Lung (tissue), 17 donors: ENCODE measurements at places on chromosomes 3 and 15. TPM values are rescaled to one million over a fixed set of nuclear protein-coding genes. Genes with fewer than 3 reads are reported as not detected.

Gene KNG1
- total RNA-seq: 0.15 TPM

Gene PARP16
- 7.7 TPM for total RNA-seq

Gene RAD51
- total RNA-seq: 2.2 TPM

Gene WDR72
- 0.55 TPM for total RNA-seq

Gene SLCO3A1
- total RNA-seq: 56.3 TPM

Gene GUCA1C
- total RNA-seq: not detected

Gene HRG
- total RNA-seq: 0.15 TPM

Gene GATA2
- 37.0 TPM for total RNA-seq

Gene SEMA3B
- total RNA-seq: 95.7 TPM

DNA sequence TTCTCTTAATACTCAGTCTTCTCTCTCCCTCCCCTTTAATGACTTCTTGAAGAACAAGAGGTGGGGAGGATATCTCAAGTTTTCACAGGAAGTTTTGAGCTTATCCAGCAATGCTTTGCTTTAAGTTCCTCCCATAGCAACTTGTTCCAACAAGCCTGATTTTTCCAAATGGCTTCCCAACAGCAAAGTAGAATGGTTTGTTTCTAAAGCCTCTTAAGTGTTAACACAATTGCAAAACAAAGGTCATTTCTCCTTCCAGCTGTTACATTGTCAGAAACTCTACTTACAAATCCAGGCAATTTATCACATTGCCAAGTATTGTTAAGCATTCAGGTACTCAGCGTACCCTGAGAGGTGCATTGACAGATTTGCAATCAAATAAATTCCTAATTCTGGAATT is 6.8 kb upstream of the ZNF770 start:
- H3K4me1 ChIP-seq: no peaks in the 10 kb centered on the region
- H3K4me3 ChIP-seq: no peak overlapping the region
- H3K36me3 ChIP-seq: no peaks in the 10 kb centered on the region
- H3K27me3 ChIP-seq: no peaks in the 10 kb centered on the region
- no peak for DNase-seq

DNA sequence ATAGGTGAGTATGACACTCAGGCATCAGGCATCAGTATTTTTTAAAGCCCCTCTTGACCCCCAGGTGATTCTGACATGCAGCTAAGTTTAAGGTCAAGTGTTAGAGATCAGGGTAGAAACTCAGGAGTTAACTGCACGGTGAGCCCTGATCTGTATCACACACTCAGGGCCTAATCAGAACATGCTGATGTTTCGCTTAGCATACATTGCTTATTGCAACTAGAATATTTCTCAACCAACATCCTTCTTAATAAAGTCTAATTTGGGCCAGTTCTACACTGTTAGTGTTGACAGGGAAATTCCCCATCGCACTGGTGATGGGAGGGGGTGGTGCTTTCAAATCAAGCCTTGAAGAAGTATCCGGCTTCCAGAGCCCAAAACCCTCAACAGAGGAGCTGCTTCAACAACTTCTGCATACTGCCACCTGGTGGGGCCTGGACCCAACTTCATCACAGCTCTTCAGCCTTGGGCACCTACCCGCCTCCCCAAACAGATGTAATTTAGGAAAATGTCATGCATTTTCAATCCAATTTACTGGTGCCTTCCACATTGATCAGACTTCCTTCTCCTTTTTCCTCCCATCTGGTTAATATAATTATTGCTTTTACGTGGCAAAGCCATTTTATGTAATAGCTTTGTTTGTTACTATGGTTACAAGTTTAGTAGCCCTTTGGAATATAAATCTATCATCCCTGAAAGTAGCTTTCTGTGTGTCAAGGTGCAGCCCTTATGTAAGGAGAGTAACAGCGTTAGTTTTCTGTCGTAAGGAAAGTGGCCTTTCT is 312.2 kb downstream of the RORA start:
- no peaks in the 10 kb centered on the region for H3K27me3 ChIP-seq
- H3K4me3 ChIP-seq: no peak overlapping the region
- H3K27ac ChIP-seq: no peak overlapping the region
- H3K4me1 ChIP-seq: peaks cover 4% of the 10 kb centered on the region
- DNase-seq: peak; percentile 83

DNA sequence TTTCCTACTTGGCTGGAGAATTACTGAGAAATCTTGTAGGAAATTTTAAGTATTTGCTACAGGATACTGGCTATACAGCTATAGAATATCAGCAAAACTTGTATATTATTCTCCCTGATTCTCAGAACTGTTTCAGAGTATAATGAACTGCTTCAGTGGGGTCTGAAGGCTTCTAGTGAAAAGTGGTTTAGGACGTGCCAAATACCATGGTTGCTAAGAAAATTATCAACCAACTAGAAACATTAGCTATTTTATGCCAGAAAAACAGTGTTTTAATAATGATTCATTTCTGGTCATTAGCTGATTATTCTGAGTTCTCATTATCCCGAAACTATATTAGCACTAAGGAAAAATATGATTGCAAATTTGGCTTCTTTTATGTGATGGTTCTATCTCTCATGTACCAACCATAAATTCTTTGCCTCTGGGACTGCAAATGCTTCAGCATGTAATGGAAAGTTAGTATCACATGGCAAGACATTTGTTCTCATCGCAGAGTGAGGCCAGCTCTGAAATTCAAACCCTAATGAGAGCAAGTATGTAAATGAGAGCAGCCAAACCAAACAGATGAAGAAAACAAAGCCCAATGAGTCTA is 11.0 kb upstream of the TSC22D2 start:
- peak; percentile 35 for DNase-seq
- H3K36me3 ChIP-seq: no peaks in the 10 kb centered on the region
- H3K4me3 ChIP-seq: no peak overlapping the region
- no peak overlapping the region for H3K27ac ChIP-seq

DNA sequence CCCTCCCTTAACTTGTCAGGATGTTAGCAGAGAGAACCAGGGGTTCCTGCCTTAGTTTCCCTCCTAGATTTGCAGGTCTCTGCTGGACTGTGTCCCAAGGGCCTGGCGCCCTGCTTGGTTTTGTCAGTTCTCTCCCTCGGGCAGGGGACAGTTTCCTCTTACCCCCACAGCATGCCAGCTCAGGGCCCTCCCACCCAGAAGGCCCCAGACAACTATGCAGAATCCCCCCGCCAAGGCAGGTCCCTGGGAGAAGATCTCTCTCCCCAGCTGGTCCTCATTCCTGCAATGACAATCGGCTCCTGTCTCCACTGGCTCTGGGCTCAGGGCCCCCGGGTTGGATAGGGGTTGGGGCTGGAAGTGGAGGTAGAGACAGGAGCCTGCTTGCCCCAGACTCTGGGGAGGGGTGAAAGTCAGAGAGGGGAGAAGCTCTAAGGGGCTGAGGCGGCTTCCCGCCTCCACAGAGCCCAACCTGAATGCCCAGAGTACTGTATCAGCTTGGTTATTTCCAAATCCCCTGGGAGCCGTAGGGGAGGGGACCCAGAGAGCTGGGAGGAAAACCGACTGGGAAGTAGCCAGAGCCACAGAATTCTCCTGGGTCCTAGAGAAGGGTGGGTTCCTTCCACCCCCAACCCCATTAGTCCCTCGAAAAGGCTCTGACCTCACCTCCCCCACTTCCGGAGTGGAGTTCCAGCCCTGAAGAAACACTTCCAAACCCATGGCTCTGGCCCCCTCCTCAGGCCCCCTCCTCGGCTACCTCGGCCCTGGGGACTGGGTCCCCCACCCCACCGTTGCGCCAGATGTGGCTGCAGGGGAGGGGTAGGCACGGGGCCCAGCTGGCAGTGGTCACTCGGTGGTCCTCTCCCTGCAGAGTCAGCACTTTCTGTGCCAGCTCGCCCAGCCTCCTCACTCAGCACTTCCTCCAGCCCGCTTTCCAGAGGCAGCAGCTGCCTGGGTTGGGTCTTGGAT is 3.8 kb upstream of the LOXL1 start:
- H3K27ac ChIP-seq: peak overlapping the region; percentile 48
- no peaks in the 10 kb centered on the region for H3K36me3 ChIP-seq
- no peaks in the 10 kb centered on the region for H3K27me3 ChIP-seq
- H3K4me3 ChIP-seq: no peak overlapping the region
- H3K4me1 ChIP-seq: peaks cover 29% of the 10 kb centered on the region
- peak; percentile 98 for DNase-seq

DNA sequence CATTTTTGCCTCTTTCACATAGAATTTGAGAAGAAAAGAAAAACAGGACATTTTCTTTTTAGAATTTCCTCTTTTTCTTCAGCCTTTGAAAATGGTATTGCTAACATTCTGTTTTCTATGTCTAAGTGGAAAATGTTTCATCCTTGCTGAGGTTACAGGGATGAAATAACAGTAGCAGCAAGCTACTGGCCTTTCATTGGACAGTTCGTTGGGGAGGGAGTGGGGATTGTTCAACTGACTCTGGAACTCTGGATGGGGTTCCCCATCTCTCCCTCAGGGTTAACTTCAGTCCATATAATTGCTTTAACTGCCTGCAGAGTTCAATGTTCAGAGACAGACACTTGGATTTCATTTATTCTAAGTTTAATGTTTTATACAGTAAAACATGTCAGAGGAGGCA is 346.0 kb downstream of the NLGN1 start:
- H3K27me3 ChIP-seq: no peaks in the 10 kb centered on the region
- H3K4me3 ChIP-seq: no peak overlapping the region
- no peak overlapping the region for H3K27ac ChIP-seq
- H3K36me3 ChIP-seq: no peaks in the 10 kb centered on the region
- H3K4me1 ChIP-seq: no peaks in the 10 kb centered on the region

GRCh38 chr3:15606434-15606891 is 4.9 kb downstream of the BTD start:
- no peaks in the 10 kb centered on the region for H3K27me3 ChIP-seq
- DNase-seq: no peak
- no peak overlapping the region for H3K4me3 ChIP-seq
- no peak overlapping the region for H3K27ac ChIP-seq

- no peaks in the 10 kb centered on the region for H3K27me3 ChIP-seq
- no peak for DNase-seq
- no peak overlapping the region for H3K27ac ChIP-seq
- no peaks in the 10 kb centered on the region for H3K4me1 ChIP-seq
- H3K36me3 ChIP-seq: no peaks in the 10 kb centered on the region
These were observed 998.6 kb downstream of the NAALADL2 start for GRCh38 chr3:175857666-175858270.

- H3K36me3 ChIP-seq: no peaks in the 10 kb centered on the region
- no peak overlapping the region for H3K4me3 ChIP-seq
- DNase-seq: no peak
- no peaks in the 10 kb centered on the region for H3K27me3 ChIP-seq
- H3K27ac ChIP-seq: no peak overlapping the region
- no peaks in the 10 kb centered on the region for H3K4me1 ChIP-seq
These were observed 31.8 kb upstream of the DCLK3 start for GRCh38 chr3:36796161-36796560.

DNA sequence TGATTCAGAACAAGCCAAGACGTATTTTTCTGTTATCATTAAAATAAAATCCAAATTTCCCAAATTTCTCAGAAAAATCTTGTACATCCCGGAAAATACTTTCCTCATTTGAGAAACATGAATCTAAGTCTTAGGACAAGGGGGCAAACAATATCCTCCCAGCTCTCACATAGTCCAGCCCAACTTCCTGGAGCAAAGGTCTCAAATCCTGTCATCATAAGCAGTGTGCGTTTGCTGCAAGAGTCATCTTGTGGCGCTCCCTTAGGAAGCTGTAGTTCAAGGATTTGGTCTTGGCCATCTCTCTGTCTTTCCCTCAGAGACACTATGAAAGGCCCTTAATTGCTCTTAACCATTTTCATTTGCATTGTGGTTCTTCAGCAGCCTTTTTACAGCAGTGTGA is 57.5 kb upstream of the GSK3B start:
- DNase-seq: no peak
- peaks cover 3% of the 10 kb centered on the region for H3K4me1 ChIP-seq
- H3K4me3 ChIP-seq: no peak overlapping the region

GRCh38 chr3:48180531-48181253 is 7.5 kb downstream of the CDC25A start:
- H3K4me1 ChIP-seq: no peaks in the 10 kb centered on the region
- DNase-seq: peak; percentile 13
- H3K27ac ChIP-seq: no peak overlapping the region
- H3K36me3 ChIP-seq: peaks cover 7% of the 10 kb centered on the region
- H3K27me3 ChIP-seq: no peaks in the 10 kb centered on the region

- no peak overlapping the region for H3K4me3 ChIP-seq
- H3K36me3 ChIP-seq: no peaks in the 10 kb centered on the region
- DNase-seq: no peak
- H3K27me3 ChIP-seq: no peaks in the 10 kb centered on the region
- H3K27ac ChIP-seq: no peak overlapping the region
These were observed 234.3 kb upstream of the CCDC54 start for GRCh38 chr3:107142786-107143575.

DNA sequence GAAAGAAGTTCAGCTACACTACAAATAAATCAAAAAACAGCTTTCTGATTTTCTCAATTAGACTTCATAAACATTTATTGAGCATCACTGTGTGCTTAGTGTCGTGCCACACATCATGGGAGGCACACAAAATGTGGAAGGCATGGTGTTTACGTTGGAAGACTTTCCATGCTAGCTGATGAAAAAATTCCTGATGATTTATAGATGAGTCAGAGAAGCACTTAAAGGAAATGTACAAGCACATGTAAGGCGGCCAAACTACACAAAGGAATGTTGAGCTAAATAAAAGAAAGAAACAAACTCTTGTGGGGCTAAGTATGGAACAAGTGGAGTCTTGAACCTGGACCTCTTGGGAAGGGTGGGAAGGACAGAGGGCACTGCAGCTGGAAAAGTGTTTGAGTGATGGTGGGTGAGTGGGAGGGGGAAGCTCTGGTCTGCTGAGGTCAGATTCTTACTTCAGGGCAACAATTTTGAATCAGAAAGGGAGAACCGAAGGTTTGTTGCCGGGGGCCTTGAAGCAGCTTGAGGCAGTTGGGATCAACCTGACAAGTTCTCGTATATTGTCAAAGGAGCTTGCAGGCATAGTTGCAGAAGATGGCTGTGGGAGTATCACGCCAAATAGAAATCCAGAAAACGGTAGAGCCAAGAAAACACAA is 66.9 kb downstream of the FOXB1 start:
- no peaks in the 10 kb centered on the region for H3K36me3 ChIP-seq
- H3K4me3 ChIP-seq: no peak overlapping the region
- no peak for DNase-seq
- H3K27ac ChIP-seq: no peak overlapping the region

- H3K27ac ChIP-seq: no peak overlapping the region
- no peak overlapping the region for H3K4me3 ChIP-seq
- no peaks in the 10 kb centered on the region for H3K27me3 ChIP-seq
- H3K36me3 ChIP-seq: no peaks in the 10 kb centered on the region
- H3K4me1 ChIP-seq: peaks cover 4% of the 10 kb centered on the region
These were observed 535.8 kb downstream of the TBL1XR1 start for GRCh38 chr3:176661432-176661964.

- no peaks in the 10 kb centered on the region for H3K36me3 ChIP-seq
- H3K27me3 ChIP-seq: no peaks in the 10 kb centered on the region
- no peak for DNase-seq
- no peak overlapping the region for H3K4me3 ChIP-seq
- H3K27ac ChIP-seq: no peak overlapping the region
These were observed 1.5 kb downstream of the ATP8B4 start for GRCh38 chr15:50117431-50118027.

GRCh38 chr3:22013641-22014040 is 262.6 kb upstream of the ZNF385D start:
- no peak for DNase-seq
- no peaks in the 10 kb centered on the region for H3K4me1 ChIP-seq
- H3K36me3 ChIP-seq: no peaks in the 10 kb centered on the region
- H3K27me3 ChIP-seq: no peaks in the 10 kb centered on the region
- H3K27ac ChIP-seq: no peak overlapping the region
- no peak overlapping the region for H3K4me3 ChIP-seq

- H3K4me3 ChIP-seq: no peak overlapping the region
- H3K27me3 ChIP-seq: no peaks in the 10 kb centered on the region
- H3K36me3 ChIP-seq: peaks cover 3% of the 10 kb centered on the region
- DNase-seq: no peak
These were observed 91.4 kb downstream of the WWTR1 start for GRCh38 chr3:149566292-149566975.

- no peak overlapping the region for H3K4me3 ChIP-seq
- no peak overlapping the region for H3K27ac ChIP-seq
- DNase-seq: no peak
- no peaks in the 10 kb centered on the region for H3K4me1 ChIP-seq
- H3K36me3 ChIP-seq: no peaks in the 10 kb centered on the region
These were observed 65.4 kb downstream of the SSR3 start for GRCh38 chr3:156489462-156489911.
